Forelimb muscle (tissue), 1 donor: ENCODE measurements at places on chromosomes 12 and 14. TPM values are rescaled to one million over a fixed set of nuclear protein-coding genes. Genes with fewer than 3 reads are reported as not detected.

GRCh38 chr12:54565310-54565985 is 16.0 kb downstream of the PDE1B start:
- DNase-seq = no peak

DNA sequence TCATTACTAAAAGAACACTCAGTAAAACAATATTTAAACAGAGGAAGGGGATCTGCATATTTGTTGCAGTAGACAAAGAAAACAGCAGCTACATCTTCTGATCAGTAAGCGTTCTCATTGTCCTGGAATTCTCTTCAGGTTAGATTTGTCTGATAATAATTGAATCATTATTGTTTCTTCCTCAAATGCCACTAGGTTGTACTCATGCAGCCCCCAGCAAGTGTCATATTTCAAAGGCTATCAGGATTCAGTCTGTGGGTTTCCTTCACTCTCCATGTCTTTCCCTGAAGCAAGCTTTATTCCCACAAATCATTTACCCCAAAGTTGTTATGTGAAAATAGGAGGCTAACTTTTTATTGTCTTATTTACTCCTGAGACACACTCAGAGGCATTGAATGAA is 14.7 kb downstream of the PIK3C2G start:
- DNase-seq = no peak

DNA sequence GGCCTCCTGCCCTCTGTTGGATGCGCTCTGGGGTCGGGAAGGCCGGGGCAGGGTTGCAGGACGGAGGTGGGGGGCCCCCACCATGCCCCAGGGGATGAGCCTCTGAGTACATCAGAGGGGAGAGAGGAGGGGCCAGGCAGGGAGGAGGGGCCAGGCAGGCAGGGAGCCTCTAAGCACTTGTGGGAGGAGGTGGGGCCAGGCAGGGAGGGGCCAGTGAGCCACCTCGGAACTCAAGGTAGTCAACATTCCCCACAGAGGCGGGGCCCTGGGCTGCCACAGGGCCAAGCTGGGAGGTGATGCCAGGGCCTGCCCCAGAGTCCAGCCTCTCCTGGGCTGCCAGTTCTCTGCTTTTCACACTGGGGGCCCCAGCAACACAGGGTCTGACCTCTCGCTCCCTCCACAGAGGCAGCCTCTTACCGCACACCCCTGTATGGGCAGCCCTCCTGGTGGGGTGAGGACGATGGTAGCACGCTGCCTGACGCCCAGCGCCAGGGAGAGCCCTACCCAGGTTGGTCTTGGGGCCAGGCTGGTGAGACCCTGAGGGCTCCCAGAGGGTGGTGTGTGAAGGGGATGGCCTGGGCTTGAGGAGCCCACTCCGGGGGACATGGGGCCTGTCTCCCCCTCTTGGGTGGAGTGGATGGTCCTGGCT is 17.4 kb downstream of the CEP170B start:
- no peak for DNase-seq

DNA sequence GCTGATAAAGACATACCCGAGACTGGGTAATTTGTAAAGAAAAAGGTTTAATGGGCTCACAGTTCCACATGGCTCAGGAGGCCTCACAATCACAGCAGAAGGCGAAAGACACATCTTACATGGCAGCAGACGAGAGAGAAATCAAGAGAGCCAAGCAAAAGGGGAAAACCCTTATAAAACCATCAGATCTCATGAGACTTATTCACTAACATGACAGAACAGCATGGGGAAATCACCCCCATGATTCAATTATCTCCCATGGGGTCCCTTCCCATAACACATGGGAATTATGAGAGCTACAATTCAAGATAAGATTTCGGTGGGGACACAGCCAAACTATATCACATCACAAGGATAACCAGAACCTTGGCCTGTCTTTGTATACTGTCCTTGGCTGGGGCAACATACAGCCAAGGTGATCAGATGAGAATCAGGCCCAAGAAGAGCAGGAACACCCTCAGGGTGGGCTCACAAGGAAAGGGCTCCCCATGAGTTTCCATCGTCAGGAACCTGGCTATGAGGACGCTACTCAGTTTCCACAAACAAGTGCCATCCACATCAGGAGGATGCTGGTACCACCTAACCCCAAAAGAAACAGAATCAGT is 152.7 kb downstream of the FOXN3 start:
- DNase-seq = no peak

- DNase-seq = no peak
These were observed 18.8 kb upstream of the PRKAG1 start for GRCh38 chr12:49037111-49037946.

- DNase-seq = no peak
These were observed 9.7 kb upstream of the WSCD2 start for GRCh38 chr12:108119126-108119973.

DNA sequence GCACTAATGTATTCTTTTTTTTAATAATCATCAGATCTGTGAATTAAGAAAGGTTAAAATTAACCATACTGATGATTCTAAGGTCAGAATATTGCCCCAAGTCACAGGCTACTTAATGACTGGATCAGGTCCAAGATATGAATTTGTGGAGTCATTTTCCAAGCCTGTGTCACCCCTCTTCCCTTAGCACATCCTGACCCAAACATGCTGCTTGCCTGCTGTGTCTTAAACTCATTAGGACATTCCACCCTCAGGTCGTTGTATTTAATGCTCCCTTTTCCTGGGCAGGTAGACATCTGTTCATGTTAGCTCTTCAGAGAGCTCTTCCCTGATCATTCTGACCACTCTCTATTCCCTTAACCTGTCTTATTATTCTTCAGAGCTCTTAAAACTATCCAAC is 463.5 kb upstream of the PDE3A start:
- no peak for DNase-seq

DNA sequence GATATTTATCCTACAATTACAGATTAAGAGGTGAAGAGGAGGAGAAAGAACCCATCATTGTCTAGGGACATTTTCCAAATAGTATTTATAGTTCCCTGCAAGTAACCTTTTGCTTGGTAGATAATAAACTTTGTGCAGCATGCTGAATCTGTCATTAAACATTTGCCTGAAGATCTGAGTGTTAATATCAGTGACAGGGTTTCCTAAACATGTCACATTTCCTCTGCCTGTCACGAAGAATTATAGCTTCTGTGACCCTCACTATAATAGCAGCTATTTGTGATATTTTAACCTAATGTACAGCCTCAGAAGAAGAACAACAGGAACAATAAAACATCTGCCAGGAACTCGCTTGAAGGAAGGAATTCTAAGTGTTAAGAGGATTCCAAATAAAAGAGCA is 350.3 kb downstream of the GXYLT1 start:
- DNase-seq = no peak

DNA sequence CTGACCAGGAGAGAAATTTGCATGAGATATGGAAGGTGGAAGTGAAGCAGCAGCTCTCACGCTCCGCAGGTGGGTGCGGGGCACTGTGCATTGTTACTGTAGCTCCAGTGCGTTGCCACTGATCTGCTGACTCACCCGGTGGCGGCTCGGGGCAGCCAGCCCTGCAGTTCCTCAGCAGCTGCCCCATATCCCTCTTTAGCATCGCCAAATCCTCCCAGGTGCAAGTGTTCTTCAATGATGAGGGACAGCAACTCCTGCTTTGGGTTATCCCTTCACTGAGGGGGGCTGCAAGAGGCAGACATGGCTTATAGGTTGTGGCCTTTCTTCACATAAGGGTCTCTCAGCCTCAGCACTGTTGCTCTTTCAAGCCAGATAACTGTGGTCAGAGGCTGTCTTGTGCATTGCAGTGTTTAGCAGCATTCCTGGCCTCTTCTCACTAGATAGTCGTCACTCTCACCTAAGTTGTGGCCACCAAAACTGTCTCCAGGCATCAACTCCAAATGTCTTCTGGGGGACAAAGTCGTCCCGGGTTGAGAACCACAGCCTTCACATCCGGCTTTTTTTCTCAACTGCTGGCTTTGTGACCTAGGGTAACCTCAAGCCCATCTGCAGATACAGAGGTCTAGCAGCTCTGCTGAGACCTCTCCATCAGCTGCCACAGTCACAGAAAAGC is 180.8 kb downstream of the EFCAB11 start:
- DNase-seq = no peak

GRCh38 chr12:1842905-1843640 is 22.7 kb downstream of the LRTM2 start:
- no peak for DNase-seq

DNA sequence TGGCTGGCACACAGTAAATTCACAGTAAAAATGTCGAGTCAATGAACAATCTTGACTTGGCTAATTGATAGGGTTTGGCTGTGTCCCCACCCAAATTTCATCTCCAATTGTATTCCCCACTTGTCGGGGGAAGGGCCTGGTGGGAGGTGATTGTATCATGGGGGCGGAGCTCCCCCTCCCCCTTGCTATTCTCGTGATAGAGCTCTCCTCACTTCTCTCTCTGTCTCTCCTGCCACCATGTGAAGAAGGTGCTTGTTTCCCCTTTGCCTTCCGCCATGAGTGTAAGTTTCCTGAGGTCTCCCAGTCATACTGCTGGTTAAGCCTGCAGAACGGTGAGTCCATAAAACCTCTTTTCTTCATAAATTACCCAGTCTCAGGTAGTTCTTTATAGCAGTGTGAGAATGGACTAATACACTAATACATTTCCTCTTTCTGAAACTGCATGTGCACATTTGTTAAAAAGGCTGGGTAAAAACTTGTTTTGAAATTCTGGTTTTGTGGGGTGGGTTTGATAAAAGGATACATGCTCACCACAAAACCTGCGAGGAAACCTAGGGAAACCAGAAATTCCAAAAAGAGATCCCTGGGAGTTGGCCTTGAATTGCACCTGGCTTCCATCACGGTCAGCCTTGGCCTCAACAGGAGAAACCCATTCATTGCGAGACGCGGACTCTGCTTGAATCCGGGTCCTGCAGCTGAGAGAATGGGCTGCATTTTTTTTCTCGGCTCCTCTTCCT is 16.2 kb upstream of the MYL2 start:
- no peak for DNase-seq

GRCh38 chr12:54683398-54683797 is 35.2 kb upstream of the DCD start:
- DNase-seq = no peak

DNA sequence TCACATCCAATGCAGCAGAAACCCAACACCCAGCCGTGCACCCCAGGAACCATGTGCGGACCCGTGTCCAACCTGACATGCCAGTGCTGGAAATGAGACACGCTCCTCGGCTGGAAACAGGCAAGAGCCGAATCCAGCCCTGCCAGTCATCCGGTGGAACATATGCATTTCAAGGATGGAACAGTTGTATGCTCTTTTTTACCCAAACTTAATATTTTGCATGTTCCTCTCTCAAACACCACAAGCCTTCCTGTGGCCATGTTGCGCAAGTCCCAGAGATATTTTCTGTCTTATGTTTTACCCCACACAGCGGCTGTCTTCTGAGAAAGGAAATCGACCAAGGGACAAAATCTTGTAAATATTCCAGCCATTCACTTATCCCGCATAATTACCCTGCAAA is 196.9 kb downstream of the BCL11B start:
- no peak for DNase-seq

DNA sequence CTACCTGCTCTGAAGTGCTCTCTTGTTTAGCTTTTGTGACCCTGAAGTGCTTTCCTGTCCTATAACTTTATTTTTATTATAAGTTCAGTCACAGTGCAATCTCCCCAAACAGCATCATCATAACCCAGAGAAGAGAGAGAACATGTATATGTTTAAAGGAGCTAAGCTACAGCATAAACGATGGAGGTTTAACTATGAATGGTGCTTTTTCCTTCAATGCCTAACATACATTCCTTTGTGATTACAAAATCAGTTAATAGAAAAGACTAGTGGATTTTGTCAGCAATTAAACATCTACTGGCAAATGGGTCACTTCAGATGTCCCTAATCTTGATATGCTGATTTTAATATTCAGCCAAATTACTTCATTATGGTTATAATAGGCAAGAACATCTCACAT is 46.4 kb downstream of the ZFYVE21 start:
- no peak for DNase-seq

DNA sequence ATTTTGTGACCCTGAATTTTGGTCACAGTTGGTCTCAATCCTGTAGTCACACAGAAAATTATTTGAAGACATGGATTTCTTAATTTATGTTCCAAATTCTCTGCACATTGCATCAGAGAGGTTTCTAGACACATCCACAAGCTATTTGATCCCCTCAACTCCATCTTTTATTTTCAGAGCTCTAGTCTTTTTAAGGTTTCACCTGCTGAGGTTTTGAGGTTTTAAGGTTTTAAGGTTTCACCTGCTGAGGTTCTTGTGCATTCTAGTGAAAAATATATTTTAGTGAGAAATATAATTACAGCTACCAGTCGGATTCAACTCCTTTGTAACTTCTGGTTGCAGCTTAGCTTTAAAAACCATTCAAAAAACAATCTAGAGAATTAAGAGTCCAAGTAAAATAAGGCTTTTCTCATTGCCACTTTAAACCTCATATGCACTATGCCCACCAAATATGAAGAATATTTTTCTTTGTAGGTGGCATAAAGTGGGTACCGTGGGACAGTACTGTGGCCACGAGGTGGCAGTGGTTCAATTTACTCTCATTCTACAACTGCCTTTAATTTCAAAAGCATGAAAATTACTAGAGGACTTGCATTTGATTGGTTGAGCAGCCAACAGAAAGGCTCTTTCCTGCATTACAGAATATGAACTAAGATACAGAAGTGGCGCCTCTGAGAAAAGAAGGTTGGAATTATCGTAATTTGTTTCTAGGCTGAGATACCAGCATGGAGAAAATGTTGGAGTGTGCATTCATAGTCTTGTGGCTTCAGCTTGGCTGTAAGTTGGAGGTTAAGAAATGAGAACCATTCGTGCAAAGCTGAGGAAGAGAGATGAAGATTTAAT is 366.5 kb upstream of the OR4E1 start:
- no peak for DNase-seq

GRCh38 chr12:103924761-103925641 is 5.2 kb upstream of the HSP90B1 start:
- no peak for DNase-seq

GRCh38 chr12:122862872-122863701 is 27.8 kb downstream of the HIP1R start:
- no peak for DNase-seq

DNA sequence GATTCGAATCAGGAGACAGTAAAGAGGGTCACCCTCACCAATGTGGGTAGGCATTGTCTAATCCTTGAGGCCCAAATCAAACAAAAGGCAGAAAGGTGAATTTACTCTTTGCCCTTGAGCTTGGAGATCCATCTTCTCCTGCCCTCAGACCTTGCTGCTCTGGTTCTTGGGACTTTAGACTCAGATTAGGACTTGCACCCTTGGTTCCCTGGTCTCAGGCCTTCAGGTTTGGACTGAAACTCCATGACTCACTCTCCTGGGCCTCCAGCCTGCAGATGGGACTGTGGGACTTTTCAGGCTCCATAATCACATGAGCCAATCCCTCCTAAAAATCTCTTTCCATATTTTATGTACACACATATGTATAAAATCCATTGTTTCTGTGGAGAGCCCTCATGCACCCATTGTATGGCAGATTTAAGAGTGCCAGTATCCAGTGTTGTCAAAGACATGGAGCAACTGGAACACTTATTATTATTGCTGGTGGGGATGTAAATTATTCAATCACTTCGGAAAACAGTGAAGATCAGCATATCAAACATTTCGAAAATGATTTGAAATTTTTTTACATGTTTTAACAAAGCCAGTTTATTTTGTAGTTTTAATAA is 48.7 kb downstream of the EID3 start:
- DNase-seq = no peak

Gene ERP29
- 66.4 TPM for polyA plus RNA-seq

Gene CLEC4C
- polyA plus RNA-seq = 0.23 TPM

Gene BEGAIN
- polyA plus RNA-seq = 4.5 TPM

Gene RTRAF
- polyA plus RNA-seq = 209 TPM

Gene PPFIA2
- polyA plus RNA-seq = 1.8 TPM

Gene KRT78
- polyA plus RNA-seq = not detected
